CD4-positive, CD25-positive, alpha-beta regulatory T cell (primary cell): ENCODE measurements at places on chromosomes 6 and 20. TPM values are rescaled to one million over a fixed set of nuclear protein-coding genes. Genes with fewer than 3 reads are reported as not detected.

- H3K27ac ChIP-seq = no peak overlapping the region
- H3K4me1 ChIP-seq = no peaks in the 10 kb centered on the region
- peaks cover 3% of the 10 kb centered on the region for H3K27me3 ChIP-seq
- H3K36me3 ChIP-seq = no peaks in the 10 kb centered on the region
- no peak overlapping the region for H3K4me3 ChIP-seq
These were observed 18.2 kb upstream of the IL22RA2 start for GRCh38 chr6:137191670-137192069.

Gene NEDD9
- total RNA-seq = 104 TPM

GRCh38 chr20:19715986-19716385 lies 42.1 kb upstream of the RIN2 start:
- no peaks in the 10 kb centered on the region for H3K27me3 ChIP-seq
- DNase-seq = no peak
- no peaks in the 10 kb centered on the region for H3K4me1 ChIP-seq
- H3K4me3 ChIP-seq = no peak overlapping the region
- no peak overlapping the region for H3K27ac ChIP-seq
- H3K36me3 ChIP-seq = no peaks in the 10 kb centered on the region

DNA sequence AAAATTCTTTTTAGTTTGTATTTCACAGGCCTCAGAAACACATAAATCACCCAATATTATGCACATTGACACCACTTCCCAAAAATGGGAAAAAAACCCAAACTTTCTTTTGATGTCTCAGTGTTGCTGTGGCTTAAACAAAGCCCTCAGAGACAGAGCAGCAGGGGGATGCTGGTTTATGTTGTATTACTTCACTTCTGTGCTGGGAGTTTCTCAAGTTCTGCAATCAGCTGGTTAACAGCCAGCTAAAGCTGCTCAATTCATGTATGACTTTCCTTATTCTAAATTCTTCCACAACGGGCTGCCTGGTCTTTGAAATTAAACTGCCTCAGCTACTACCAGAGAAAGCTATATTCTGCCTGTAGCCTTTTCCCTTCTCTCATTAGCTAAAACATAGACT lies 5.6 kb downstream of the FILIP1 start:
- no peaks in the 10 kb centered on the region for H3K36me3 ChIP-seq
- H3K27me3 ChIP-seq = peaks cover 22% of the 10 kb centered on the region
- no peak overlapping the region for H3K27ac ChIP-seq
- no peak for DNase-seq
- no peak overlapping the region for H3K4me3 ChIP-seq

Gene EDN3
- total RNA-seq = 0.44 TPM

Gene HLA-DQA1
- 20.3 TPM for total RNA-seq

DNA sequence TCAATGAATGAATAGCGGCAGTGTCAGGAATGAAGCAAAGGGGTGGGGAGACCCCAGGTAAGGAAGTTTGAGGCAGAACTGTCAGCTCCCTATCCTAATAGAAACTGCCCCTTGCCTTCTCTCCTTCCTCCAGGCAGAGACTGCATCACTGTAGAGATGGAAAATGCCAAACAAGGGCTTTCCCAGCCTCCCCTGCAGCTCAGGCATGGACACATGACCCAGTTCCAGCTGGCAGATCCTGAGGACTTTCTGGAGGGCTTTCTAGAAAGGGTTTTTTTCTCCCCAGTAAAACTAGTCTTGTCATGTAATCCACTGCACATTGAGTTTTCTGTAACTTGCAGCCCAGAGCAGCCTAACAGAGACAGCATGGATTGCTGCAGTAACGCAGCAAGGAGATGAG lies 17.9 kb upstream of the PNPLA1 start:
- no peak overlapping the region for H3K27ac ChIP-seq
- no peak for DNase-seq
- H3K36me3 ChIP-seq = no peaks in the 10 kb centered on the region
- H3K27me3 ChIP-seq = no peaks in the 10 kb centered on the region
- no peak overlapping the region for H3K4me3 ChIP-seq
- H3K4me1 ChIP-seq = no peaks in the 10 kb centered on the region

- no peaks in the 10 kb centered on the region for H3K4me1 ChIP-seq
- DNase-seq = no peak
- H3K27ac ChIP-seq = no peak overlapping the region
- H3K27me3 ChIP-seq = no peaks in the 10 kb centered on the region
These were observed 663.6 kb upstream of the CHD6 start for GRCh38 chr20:42281801-42282200.
